ENCODE measurements at places on chromosomes 16 and 17.
A peak's percentile ranks its signal among the peaks of the same experiment; 100 is the strongest.

DNA sequence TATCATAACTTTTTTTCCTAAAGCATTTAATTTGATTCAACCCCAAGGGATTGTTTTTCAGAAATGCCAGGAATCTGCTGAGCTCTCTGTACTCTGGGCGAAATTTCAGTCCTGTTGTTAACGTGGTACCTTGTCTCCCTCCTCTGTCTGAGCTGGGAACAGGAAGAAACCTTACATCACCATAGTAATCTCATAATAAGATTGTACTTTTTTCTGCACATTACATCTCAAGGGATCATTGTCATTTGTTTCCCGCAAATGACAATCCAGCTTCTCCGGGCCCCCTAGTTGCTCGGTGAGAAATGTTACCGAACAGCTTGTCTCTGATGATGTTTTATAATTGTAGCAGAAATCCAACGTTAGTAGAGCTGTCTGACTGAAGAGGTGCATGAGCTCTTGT is 152.7 kb upstream of the ERCC4 start:
- peak; percentile 24 for DNase-seq

GRCh38 chr17:40343219-40344119 is 21.1 kb downstream of the GJD3 start:
- no peak for DNase-seq

- no peak for DNase-seq
These were observed 2.8 kb upstream of the SHISA9 start for GRCh38 chr16:12898551-12898950.

GRCh38 chr17:37219876-37220606 is 155.7 kb upstream of the C17orf78 start:
- DNase-seq = no peak

GRCh38 chr16:28112908-28113307 is 49.4 kb upstream of the GSG1L start:
- DNase-seq = no peak

DNA sequence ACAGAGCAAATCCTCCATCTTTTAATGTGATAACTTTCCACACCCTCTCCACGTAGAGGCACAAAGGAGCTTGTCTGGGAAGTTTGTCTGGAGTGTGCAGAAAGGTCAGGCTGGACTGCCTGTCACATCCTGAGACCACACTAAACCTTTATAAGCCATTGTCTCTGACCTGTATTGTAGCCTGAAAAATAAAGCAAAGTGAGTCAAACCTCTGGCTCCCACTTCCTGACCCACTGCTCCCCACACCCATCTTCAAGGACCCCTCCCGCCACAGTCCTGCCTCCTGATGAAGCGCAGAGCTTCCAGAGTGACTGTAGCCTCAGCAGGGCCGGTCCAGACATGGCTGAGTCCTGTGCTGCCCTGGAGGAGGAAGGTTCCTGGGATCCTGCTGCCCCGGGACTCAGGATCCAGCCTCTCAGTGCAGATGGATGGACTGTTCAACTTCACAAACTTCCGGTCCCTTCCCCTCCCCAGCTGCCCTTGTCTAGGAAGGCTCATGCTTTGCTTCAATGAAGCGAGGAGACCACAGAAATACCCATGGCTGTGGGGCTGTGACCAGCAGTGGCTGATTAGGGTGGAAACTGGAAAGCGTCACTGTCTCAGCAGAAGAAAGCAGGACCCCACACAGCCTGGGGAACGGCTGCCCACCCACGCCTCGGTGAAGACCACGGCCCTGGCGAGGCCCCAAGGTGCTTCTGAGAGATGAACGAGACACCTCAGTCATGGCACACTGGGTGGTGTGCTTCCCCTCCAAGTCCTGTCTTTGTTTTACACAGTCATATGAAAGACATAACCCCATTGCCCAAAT is 30.9 kb upstream of the CLEC18B start:
- no peak for DNase-seq

GRCh38 chr16:80097098-80097497 is 443.7 kb upstream of the DYNLRB2 start:
- DNase-seq = no peak

- DNase-seq = no peak
These were observed 6.2 kb downstream of the PSMD12 start for GRCh38 chr17:67359960-67360791.

DNA sequence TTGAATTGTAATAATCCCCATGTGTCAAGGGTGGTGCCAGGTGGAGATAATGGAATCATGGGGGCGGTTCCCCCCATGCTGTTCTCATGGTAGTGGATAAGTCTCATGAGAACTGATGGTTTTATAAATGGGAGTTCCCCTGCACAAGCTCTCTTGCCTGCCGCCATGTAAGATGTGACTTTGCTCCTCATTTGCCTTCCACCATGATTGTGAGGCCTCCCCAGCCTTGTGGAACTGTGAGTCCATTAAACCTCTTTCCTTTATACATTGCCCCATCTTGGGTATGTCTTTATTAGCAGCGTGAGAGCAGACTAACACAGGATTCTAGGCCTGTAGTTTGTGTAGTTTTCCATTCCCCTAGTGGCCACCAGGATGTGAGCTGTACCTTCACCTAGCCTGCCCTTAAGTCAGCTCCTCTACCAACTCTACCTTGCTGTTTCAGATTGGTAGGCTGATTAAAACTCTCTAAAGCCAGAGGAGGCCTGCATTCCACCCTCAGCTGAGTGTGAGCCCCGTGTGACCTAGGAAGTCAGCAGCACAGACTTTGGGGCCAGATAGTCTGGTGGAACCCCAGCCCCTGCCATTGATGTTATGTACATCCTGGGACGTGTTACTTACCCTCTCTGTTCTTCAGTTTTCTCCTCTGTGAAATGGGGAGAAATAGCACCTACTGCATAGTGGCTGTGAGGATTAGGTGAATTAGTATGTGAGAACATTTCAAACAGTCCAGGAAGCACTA is 252.4 kb upstream of the CACNG5 start:
- DNase-seq = no peak

DNA sequence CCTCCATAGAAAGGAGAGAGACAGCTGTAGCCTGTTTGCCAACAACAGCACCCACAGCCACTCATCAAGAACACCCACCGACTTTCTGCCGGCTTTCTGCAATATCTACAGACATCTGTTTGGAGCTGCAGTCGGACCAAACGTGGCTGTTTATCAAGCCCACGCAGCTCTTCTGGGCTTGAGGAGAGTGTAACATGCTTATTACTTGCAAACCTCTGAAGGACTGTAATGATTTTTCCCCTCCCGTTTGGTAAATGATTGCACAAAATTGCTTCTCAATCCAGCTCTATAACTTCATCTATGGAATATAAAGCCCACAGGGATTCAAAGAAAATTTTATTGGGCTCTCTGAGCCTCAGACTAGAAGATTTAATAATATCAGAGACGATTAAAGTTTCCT is 100.5 kb downstream of the VAT1L start:
- no peak for DNase-seq

- no peak for DNase-seq
These were observed 10.9 kb upstream of the SP2 start for GRCh38 chr17:47884905-47885730.

DNA sequence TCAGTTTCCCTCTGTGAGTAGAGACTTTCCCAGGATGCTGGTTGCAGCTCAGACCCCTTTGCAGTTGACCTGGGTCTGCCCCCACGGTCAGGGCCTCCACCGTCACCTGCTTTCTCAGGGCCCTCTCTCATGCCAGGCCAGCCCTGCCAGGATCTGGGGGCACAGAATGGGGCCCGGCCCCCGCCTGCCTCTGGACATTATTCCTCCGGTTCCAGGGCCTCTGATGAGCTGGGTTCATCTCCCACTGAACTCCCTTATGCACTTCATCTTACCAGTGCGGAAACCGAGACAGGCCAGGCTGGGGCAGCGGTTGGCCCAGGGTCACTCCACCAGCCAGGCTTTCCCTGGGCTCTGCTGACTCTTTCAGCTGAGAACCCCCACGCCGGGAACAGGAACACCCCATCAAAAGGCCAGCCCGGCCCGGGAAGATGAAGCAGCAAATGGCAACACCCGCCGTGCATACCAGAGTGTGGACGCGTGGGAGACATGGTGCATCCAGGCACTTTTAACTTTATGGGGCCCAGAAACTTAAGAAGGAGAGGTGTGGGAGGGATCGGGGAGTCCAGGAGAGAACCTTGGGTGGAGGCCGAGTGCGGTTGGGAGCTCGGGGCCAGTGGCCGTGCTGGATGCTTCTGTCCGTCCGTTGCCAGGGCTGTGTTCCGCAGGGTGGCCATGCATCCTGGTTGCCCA is 19.9 kb downstream of the ZNF469 start:
- no peak for DNase-seq

DNA sequence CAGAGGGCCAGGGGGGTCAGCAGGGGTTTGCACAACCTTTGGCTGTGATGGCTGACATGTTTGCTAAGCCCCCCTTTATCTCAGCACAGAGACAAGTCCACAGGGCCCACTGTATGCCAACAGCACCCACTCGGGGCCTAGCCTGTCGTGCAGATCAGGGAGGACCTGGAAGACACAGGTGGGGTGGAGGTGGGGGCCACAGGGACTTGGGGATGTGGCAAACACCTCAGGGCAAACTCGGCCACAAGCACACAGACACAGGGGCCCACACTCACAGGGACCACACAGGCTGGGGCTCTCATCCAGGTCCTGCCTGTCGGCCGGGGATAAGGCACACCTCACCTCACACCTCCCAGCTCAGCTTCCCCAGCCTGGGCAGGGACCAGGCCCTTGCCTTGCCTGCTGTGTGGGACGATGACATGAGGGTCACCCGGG is 87.9 kb downstream of the C16orf78 start:
- DNase-seq = no peak

GRCh38 chr16:88510091-88510994 is 57.3 kb downstream of the ZFPM1 start:
- no peak for DNase-seq

GRCh38 chr17:15289285-15290183 is 24.4 kb upstream of the PMP22 start:
- no peak for DNase-seq

GRCh38 chr16:11162586-11163268 is 93.3 kb downstream of the SOCS1 start:
- DNase-seq = no peak

DNA sequence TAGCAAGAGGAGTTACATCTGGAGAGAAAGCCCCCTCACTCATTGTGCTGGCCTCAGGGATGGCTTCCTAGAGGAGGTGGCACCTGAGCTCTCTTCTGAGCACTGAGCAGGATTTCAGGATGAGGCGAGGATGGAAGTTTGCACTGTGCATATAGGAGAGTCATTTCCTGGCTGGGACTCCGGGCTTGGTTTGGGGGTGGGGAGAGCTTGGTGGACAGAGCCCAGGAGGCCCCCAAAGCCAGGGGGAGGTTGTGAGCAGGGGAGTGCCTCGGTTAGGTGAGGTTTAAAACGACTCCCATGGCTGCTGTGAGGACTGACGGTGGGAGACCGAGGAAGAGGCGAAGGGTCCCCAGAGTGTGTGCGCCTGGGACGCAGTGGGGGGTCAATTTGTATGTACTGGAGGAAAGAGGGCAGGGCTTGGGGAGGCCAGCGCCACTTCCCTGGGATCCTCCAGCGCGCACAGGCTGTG is 1.2 kb downstream of the CAMKK1 start:
- no peak for DNase-seq
